ENCODE measurements at places on chromosomes 7 and 10.

DNA sequence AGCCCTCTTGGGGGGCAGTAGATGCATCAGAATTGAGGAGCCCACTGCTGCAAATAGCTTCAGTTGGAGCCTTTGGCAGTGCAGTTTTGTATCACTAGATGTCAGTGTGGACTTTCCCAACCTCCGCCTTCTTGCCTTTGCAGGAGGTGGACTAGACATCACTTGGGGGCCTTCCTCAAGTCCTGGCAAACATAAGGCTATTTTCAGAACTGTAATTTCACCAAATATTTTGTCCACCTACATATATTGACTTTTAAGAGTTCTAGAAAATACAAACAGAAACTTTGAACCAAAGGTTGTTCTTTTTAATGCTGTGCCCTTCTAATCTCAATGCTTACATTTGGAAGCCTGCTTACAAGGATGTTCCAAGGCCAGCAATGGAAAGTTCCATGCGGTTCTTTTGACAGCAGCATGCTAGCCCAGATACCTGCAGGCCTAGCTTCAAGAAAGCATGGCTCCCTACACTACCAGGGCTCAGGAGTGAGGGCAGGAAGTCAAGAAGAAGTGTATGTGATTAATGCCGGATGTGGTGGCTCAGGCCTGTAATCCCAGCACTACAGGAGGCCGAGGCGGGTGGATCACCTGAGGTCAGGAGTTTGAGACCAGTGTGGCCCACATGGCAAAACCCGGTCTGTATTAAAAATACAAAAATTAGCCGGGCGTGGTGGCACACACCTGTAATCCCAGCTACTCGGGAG, 8.0 kb upstream of the ZNRF2 start:
- peak; percentile 31 for DNase-seq

GRCh38 chr10:130215931-130216231, 79.7 kb downstream of the GLRX3 start:
- DNase-seq: no peak

DNA sequence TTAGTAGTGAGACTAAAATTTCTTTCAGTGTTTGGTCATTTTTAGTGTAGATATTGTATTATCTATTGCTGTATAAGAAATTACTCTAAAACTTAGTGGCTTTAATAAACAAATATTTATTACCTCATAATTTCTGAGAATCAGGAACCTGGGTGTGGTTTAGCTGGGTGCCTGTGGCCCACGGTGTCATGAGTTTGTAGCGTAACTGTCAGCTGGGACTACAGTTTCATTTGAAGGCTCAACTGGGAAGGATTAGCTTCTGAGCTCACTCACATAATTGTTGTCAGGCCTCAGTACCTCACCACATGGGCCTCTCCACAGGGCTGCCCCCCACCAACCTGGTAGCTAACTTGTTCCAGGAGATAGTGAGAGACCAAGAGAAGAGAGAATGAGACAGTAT, 98.5 kb downstream of the SRI start:
- DNase-seq: no peak

DNA sequence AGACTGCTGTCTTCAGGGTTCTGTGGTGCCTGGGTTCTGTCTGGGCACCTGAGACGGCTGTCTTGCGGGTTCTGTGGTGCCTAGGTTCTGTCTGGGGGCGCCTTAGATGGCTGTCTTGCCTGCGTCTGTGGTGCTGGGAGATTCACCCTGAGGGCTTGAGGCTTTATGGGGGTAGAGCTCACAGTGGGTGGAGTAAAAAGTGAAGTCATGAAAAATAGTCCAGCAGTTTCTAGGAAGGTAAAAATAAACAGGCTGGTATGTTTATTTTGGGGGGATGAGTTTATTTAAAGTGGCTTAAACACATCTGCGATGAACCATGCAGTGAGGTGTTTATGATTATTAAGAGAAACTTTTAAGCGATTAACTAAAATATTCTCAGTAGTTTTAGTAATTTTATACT, 64.2 kb downstream of the NKX6-2 start:
- no peak for DNase-seq

GRCh38 chr7:80918909-80919721, at the start of gene SEMA3C:
TSS of gene SEMA3C (minus strand) at chr7:80919051. CDS start at chr7:80916781, 2,270 bp downstream.
- no peak for DNase-seq

DNA sequence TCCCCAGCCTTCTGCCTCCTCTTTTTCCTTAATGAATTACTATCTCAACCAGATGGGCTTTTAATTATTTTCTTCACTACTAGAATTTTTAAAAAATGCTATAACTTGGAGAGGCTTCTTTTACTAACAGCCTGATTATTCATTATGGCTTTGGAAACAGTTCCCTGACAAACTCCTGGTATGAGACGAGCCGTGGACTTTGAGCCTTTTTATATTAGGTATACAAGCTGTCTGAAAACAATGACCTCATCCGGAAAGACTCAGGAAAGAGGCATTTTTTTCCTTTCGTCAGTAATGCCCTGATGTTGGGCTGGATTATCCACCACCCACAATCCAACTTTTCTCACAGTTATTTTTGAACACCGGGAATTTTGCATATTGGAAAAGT, 26.7 kb upstream of the ABLIM1 start:
- DNase-seq: no peak

DNA sequence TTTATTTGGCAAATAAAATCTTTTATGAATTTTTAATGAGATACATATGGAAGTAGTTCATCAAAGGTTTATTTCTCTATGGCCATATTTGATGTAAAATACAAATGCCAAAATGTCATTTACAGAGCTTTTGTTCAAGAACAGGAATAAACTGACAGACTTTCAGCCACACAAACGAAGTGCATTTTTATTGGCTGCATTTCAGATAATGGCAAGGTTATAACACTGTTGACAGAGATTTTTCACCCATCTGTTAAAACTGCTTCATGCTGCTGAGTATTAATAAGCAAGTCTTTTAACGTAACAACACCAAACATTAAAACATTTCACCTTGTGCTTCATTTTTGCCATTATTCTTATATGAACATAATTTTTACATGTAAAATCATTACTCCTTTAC, 254.4 kb downstream of the ANKRD7 start:
- DNase-seq: no peak

GRCh38 chr10:77381750-77382149, 255.9 kb downstream of the KCNMA1 start:
- DNase-seq: no peak

DNA sequence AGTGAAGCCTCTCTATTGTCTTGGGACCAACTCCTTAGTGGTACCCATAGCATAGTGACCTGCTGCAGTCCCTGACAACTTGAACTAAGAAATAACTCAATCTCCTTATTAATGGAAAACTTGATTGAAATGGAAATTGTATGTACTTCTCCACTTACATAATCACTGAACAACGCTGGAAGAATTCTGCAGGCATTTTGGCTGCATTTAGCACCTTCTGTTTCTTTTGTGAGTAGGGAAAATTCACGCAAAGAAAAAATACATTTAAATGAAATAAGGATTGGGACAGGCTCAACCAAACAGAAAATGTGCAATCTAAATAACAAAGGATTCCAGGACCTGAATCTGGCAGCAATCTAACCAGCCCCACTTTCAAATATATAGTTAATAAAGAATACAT, 126.9 kb upstream of the GHITM start:
- no peak for DNase-seq

GRCh38 chr10:68153473-68154210, 44.4 kb downstream of the MYPN start:
- DNase-seq: no peak

- DNase-seq: no peak
These were observed 7.6 kb upstream of the ZNF503 start for GRCh38 chr10:75408911-75409885.

- DNase-seq: no peak
These were observed 40.5 kb downstream of the HIF1AN start for GRCh38 chr10:100576282-100576635.

DNA sequence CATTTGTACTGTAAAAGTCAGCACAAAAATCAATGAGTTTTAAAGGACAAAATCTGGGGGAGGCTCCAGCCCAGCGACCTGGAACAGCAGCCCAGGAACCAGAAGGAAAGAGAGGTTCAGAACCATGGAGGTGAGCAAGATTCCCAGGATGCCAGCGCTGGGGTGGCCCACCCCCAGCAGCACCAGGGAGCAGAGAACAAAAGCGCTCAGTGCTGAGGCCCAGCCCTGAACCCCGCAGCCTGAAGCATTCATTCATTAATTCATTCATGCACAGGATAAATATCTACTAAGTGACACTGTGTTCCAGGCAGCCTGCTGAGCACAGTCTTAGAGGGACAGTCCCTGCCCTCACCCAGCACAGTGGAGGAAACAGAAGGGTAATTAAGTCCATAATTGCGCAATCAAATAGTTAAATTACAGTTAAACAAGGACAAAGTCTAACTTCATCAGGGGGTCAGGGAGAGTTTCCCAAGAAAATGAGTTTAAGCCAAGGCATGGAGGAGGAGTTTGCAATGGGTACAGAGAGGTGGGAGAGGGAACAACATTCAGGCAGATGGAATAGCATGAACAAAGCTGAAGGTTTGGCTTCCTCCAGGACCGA, 202.3 kb downstream of the GRID1 start:
- DNase-seq: no peak

DNA sequence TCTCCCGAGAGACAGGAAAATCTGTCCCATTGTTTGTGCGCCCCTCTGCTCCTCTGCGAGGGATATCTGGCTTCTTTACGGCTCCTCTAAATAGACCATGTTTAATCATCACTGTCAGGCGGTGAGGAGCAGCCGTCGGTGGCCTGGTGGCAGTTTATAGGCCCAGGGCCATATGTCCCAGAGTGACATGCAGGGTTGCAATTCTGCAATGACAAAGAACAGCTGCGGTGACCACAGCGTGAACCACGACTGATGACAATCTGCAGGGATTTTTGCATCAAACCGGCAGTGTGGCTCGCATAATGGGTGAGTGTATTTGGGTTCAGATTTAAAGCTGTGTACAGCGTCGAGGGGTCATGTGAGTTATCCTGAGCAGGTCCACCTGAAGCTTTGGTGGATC, 41.5 kb downstream of the GATA3 start:
- DNase-seq: no peak

DNA sequence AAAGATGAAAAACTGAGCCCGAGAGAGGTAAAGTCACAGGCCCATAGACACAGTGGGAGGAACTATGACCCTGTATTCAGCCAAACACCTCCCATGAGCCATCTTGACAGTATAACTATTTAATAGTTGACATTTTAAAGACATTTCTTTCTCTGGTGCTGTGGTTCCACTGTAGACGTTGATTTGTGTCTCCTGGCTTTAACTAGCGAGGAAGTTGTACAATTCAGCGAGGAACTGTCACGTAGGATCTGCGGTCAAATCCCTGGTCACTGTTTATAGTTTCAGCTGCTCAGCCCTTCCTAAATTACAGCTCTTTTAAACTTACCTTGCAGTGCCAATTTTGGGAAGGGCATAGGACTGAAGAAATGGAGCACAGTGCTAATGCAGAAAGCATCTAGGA, 7.1 kb upstream of the CELF2 start:
- no peak for DNase-seq

DNA sequence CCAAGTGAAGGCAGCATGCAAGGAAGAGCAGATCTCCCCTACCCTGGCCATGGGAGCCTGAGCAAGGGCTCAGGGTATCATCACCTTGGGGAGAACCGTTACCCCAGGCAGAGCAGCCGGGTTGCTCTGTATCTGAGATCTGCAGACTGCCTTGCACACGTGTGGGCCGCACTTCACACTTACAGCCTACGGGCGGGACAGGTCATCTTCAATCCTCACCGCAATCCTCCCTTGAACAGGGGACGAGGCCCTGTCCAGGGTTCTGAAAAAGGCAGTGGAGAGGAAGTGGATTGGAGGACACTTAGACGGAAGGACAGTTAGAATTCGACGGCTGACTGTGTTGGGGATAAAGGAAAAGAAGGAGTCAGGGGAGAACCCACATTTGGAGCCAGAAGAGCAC, 51.4 kb downstream of the NPS start:
- DNase-seq: no peak

GRCh38 chr7:134773164-134773563, 6.3 kb upstream of the CALD1 start:
- DNase-seq: no peak

- DNase-seq: no peak
These were observed 62.2 kb downstream of the DIP2C start for GRCh38 chr10:627032-627992.

GRCh38 chr10:78524342-78524741, 490.7 kb downstream of the RPS24 start:
- DNase-seq: no peak

DNA sequence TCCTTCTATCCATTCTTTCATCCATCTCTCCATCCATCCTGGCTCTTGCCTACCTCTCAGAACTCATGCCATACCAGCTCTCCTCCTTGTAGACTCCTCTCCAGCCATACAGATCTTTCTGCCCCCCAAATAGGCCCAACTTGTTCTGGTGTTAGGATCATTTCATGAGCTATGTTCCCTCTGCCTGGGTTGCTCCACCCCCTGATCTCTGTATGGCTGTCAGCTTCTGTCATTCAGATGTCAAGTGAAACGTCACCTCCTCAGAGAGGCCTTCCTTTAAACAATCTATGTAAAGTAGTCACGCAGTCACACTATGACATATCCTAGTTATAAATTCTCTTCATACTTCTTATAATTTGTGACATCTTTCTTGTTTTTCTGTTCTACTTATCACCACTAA, 42.3 kb upstream of the PNLIPRP3 start:
- no peak for DNase-seq

GRCh38 chr7:48708635-48709034, 215.7 kb upstream of the CDC14C start:
- DNase-seq: no peak

- DNase-seq: no peak
These were observed 208.2 kb downstream of the FAM107B start for GRCh38 chr10:14566498-14566897.

- no peak for DNase-seq
These were observed 174.4 kb downstream of the CUX1 start for GRCh38 chr7:101991860-101992259.

- no peak for DNase-seq
These were observed 112.7 kb downstream of the CCNY start for GRCh38 chr10:35448687-35449662.

DNA sequence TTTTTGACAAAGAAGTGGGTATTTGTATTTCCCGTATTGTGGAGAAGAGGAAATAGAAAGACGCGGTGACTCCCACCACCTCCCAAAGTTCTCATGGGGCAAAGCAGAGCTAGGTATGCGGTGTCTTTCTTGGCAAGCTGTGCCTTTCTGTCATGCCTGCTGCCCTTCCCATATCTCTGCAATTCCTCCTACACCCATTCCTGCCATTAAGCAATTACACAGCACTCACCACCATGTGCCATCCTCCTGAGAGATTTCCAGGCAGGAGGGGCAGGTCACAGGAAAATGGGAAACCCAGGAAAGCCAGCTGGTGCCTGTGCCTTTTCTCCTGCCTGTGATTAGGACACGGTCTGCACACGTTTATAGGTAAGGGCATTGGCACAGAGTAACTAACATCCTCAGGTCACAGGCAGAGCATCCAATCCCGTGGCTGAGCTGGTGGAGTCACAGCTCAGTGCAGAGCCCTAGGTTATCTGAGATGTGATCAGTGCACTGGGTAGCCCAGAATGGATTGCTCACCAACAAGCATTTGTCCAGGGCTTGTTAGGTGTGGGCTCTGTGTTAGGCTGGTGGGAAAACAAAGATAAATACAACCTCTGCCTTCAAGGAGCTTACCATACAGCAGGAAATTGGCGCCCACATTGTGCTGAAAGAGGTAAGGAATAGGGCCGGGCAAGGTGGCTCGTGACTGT, 9.4 kb upstream of the CRTAC1 start:
- DNase-seq: no peak

- DNase-seq: no peak
These were observed 750.7 kb downstream of the NRG3 start for GRCh38 chr10:82625512-82626189.

GRCh38 chr7:151873402-151873965, 3.4 kb downstream of the PRKAG2 start:
- no peak for DNase-seq

- DNase-seq: no peak
These were observed 50.2 kb downstream of the LAMB4 start for GRCh38 chr7:108079648-108080591.

GRCh38 chr10:102322914-102323313, 72.6 kb upstream of the NFKB2 start:
- peak; percentile 23 for DNase-seq

Data from CD8-positive, alpha-beta memory T cell (primary cell).